ENCODE measurements at places on chromosomes 7 and 10. TPM values are rescaled to one million over a fixed set of nuclear protein-coding genes. Genes with fewer than 3 reads are reported as not detected.
A peak's percentile ranks its signal among the peaks of the same experiment; 100 is the strongest.

GRCh38 chr10:122116331-122116730 lies 127.4 kb downstream of the TACC2 start:
- peaks cover 74% of the 10 kb centered on the region for H3K4me1 ChIP-seq
- no peaks in the 10 kb centered on the region for H3K36me3 ChIP-seq
- H3K4me3 ChIP-seq = peak overlapping the region; percentile 88
- peak overlapping the region; percentile 98 for H3K27ac ChIP-seq
- DNase-seq = no peak

GRCh38 chr10:74453169-74453568 lies 302.1 kb downstream of the ADK start:
- peaks cover 6% of the 10 kb centered on the region for H3K36me3 ChIP-seq
- no peaks in the 10 kb centered on the region for H3K27me3 ChIP-seq
- no peak overlapping the region for H3K4me3 ChIP-seq
- no peak overlapping the region for H3K27ac ChIP-seq
- no peak for DNase-seq

GRCh38 chr7:44225566-44226395 lies 25.0 kb downstream of the YKT6 start:
- no peaks in the 10 kb centered on the region for H3K4me1 ChIP-seq
- no peaks in the 10 kb centered on the region for H3K36me3 ChIP-seq
- peaks cover 12% of the 10 kb centered on the region for H3K27me3 ChIP-seq

DNA sequence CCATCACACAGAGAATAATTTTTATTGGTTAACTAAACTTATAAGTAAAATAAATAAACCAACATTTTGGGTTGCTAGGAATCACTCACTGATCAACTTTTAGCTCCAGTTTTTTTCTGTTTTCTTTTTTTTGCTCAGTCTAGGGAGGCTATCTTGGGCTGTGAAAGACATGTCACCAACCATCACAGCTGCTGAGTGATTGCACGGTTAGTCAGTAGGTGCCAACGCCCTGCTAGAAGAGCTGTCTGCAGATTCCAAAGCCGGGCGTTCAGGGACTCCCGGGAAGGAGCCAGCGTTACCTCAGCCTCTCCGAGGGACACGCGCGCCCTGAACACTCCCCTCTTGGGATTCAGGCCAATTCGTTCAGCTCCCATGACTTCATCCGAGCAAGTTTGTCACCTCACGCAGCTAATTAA lies 604 bp upstream of the STAM start:
- peaks cover 2% of the 10 kb centered on the region for H3K36me3 ChIP-seq
- no peak for DNase-seq
- peak overlapping the region; percentile 97 for H3K4me3 ChIP-seq

DNA sequence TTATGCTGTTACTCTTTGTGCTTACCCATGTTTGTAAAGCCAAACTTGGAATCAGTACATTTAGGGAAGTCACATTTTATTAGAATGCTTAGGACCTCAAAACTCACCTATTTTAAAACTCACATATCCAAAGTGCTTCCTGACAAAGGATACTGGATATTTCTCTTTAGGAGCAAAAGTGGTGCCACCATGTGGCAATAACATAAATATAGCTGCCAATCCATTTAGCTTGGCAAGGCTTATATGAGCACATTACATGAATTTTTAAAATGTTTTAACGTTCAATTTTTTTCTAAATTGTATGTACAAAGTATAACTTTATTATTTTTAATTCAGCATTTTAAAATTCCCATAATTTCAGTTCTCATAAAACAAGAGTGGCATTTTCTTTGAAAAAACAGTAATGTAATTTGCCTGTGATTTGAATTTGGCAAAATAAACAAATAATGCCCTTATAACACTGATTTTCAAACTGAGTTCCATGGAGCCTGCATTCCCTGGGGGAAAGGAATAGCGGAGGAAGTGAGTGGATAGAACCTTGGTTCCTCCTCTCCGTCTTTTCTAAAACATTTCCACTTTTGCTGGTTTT lies 75.4 kb downstream of the HDAC9 start:
- H3K36me3 ChIP-seq = no peaks in the 10 kb centered on the region
- H3K4me3 ChIP-seq = no peak overlapping the region
- peaks cover 9% of the 10 kb centered on the region for H3K4me1 ChIP-seq
- no peak for DNase-seq
- no peak overlapping the region for H3K27ac ChIP-seq
- no peaks in the 10 kb centered on the region for H3K27me3 ChIP-seq

DNA sequence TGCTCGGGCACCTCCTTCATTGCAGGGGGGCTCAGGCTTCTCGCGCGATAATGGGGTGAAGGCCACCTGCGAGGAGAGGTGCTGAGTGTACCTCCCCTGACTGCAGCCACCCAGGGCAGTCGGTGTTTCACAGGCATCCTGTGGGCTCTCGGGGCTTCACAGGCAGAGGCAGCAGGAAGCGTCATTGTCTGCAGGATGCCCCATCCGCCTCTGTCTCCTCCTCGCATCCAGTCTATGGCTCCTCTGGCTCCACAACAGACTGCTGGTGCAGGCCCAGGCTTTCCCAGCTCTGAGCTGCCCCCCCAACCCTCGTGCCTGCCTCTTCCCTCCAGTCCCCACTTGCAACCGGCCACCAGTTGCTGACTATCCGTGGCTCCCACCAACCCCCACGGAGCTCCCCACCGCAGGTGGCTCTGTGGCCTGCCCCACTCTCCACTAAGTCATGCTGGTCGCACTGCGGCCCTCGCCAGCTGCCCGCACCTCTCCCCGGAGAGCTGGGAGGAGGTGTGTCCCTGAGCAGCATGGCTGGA lies 36.5 kb downstream of the CAMK2B start:
- H3K36me3 ChIP-seq = no peaks in the 10 kb centered on the region
- H3K4me1 ChIP-seq = no peaks in the 10 kb centered on the region
- peaks cover 25% of the 10 kb centered on the region for H3K27me3 ChIP-seq
- no peak overlapping the region for H3K4me3 ChIP-seq
- H3K27ac ChIP-seq = no peak overlapping the region

- H3K27ac ChIP-seq = peak overlapping the region; percentile 92
- H3K27me3 ChIP-seq = no peaks in the 10 kb centered on the region
- DNase-seq = peak; percentile 86
- H3K4me1 ChIP-seq = peaks cover 37% of the 10 kb centered on the region
These were observed 870 bp downstream of the FZD1 start for GRCh38 chr7:91264924-91265681.

DNA sequence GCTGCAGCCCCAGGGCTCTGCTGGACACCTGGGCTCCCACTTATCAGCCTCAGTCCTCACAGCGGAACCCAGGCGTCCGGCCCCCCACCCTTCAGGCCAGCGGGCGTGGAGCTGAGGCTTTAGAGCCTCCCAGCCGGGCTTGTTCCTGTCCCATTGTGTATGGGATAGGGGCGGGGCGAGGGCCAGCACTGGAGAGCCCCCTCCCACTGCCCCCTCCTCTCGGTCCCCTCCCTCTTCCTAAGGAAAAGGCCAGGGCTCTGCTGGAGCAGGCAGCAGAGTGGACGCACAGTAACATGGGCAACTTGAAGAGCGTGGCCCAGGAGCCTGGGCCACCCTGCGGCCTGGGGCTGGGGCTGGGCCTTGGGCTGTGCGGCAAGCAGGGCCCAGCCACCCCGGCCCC lies 2.7 kb downstream of the NOS3 start:
- peaks cover 7% of the 10 kb centered on the region for H3K4me1 ChIP-seq
- H3K27me3 ChIP-seq = no peaks in the 10 kb centered on the region
- H3K36me3 ChIP-seq = peaks cover 2% of the 10 kb centered on the region
- H3K4me3 ChIP-seq = no peak overlapping the region
- H3K27ac ChIP-seq = no peak overlapping the region
- no peak for DNase-seq

- peaks cover 8% of the 10 kb centered on the region for H3K27me3 ChIP-seq
- H3K4me1 ChIP-seq = no peaks in the 10 kb centered on the region
- no peaks in the 10 kb centered on the region for H3K36me3 ChIP-seq
- H3K27ac ChIP-seq = no peak overlapping the region
These were observed 121.1 kb downstream of the CFTR start for GRCh38 chr7:117600911-117601310.

- H3K36me3 ChIP-seq = no peaks in the 10 kb centered on the region
- H3K27ac ChIP-seq = peak overlapping the region; percentile 50
- peaks cover 30% of the 10 kb centered on the region for H3K4me1 ChIP-seq
- no peaks in the 10 kb centered on the region for H3K27me3 ChIP-seq
- no peak overlapping the region for H3K4me3 ChIP-seq
These were observed 72.9 kb upstream of the TMEM248 start for GRCh38 chr7:66847879-66848790.

DNA sequence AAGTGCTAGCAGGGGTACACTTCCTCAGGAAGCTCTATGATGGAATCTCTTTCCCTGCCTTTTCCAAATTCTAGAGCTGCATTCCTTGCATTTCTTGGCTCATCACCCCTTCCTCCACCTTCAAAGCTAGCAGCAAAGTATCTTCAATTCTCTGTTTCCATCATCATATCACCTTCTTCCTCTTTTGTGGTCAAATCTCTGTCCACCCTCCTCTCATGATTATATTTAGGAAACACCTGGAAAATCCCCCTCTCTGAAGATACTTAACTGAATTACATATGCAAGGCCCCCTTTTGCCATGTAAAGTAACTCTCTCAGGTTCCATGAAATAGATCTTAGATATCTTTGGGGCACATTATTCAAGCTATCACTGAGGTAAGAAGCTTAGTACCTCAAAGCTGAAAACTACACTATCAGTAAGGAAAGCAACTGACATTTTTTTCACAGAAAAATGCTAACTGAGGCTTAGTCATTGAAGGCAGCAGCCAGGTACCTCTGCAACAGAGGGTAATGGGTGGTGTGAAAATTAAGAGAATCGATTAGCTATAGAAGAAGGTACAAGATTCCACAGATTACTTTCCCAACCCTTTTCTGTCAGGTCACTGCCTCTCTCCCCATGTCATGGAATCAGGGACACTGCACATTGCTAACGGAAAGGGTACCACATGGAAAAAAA lies 197.3 kb downstream of the MACC1 start:
- no peak overlapping the region for H3K4me3 ChIP-seq
- H3K27me3 ChIP-seq = peaks cover 12% of the 10 kb centered on the region
- H3K27ac ChIP-seq = no peak overlapping the region

- DNase-seq = no peak
- H3K27ac ChIP-seq = no peak overlapping the region
- H3K36me3 ChIP-seq = no peaks in the 10 kb centered on the region
- H3K4me3 ChIP-seq = no peak overlapping the region
- no peaks in the 10 kb centered on the region for H3K4me1 ChIP-seq
These were observed 245.0 kb upstream of the SORCS1 start for GRCh38 chr10:107409522-107409921.

DNA sequence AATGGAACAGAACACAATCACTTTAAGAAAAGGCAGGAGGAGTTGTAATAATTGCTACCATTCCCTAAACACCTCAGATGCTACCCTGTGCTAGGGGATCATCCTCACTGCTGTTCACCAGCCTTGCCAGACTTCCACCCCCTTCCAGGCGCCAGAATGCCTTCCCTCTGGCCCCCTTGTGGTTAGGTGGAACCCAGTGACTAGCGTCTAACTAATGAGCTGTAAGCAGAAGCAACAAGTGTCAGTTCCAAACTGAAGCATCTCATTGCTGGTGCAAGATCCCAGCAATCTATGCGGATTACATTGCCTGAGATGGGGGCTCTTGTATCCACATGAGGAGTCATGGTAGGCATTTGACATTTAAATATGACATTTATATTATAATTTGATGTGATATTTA lies 86.6 kb downstream of the FRMD4A start:
- H3K27me3 ChIP-seq = no peaks in the 10 kb centered on the region
- peaks cover 32% of the 10 kb centered on the region for H3K4me1 ChIP-seq
- DNase-seq = no peak
- H3K4me3 ChIP-seq = no peak overlapping the region

DNA sequence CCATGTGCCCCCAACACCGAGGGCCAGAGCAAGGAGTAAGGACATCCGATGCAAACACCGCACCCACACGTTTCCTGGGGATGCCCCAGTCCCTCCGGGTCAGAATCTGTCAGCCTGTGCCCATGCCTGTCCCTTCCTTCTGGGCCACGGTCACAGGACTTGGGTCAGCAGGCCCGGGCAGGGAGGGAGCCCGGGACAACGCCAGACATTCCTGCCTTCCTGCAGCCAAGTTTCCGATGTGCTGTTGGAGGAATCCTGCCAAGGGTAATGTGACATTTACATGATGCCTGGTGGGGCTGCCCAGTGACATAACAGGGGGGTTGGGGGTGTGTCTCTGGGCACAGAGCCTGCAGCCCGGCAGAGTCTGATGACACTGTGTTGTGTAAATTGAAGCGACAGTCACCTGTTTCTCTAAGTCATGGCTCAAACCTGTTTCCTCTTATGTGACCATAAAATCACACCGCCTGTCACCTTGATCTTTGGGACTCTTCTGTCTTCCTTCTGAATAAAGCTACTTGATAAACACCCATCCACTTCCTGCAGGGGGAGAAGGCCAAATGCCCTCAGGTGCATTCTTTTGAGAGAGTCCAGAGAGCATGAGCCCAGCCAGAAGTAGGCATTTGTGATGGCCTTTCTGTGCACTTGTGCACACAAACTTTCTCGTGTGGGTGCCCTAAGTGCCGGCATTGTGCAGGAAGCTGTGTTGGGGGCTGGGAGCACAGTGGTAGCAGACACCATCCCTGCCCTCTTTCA lies 175.3 kb upstream of the RHEB start:
- H3K36me3 ChIP-seq = no peaks in the 10 kb centered on the region
- H3K4me1 ChIP-seq = peaks cover 61% of the 10 kb centered on the region
- DNase-seq = peak; percentile 72
- H3K4me3 ChIP-seq = no peak overlapping the region
- no peaks in the 10 kb centered on the region for H3K27me3 ChIP-seq
- peak overlapping the region; percentile 65 for H3K27ac ChIP-seq

- no peak for DNase-seq
- H3K4me3 ChIP-seq = no peak overlapping the region
- H3K36me3 ChIP-seq = no peaks in the 10 kb centered on the region
- H3K27ac ChIP-seq = no peak overlapping the region
- no peaks in the 10 kb centered on the region for H3K4me1 ChIP-seq
- peaks cover 15% of the 10 kb centered on the region for H3K27me3 ChIP-seq
These were observed 15.8 kb upstream of the KDM7A start for GRCh38 chr7:140192620-140193019.

- no peaks in the 10 kb centered on the region for H3K27me3 ChIP-seq
- peaks cover 5% of the 10 kb centered on the region for H3K36me3 ChIP-seq
- peaks cover 19% of the 10 kb centered on the region for H3K4me1 ChIP-seq
- H3K4me3 ChIP-seq = no peak overlapping the region
- no peak overlapping the region for H3K27ac ChIP-seq
These were observed 266.4 kb downstream of the ADK start for GRCh38 chr10:74417397-74417796.

DNA sequence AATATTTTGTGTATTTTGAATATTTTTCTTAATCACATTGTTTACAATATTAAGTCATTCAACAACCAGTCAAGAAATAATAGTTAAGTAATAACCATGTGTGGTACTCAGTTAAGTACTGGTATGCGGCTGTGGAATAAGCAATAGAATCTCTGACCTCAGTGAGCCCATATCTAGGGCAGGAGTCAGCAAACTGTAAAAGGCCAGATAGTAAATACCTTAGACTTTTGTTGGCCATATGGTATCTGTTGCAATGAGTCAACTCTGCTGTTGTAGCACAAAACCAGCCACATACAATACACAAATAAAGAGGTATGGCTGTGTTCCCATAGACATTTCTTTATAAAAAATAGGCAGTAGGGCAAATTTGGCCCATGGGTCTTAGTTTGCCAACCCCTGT lies 311.6 kb upstream of the SEMA3A start:
- DNase-seq = no peak
- H3K4me1 ChIP-seq = peaks cover 12% of the 10 kb centered on the region
- H3K27ac ChIP-seq = no peak overlapping the region
- no peaks in the 10 kb centered on the region for H3K27me3 ChIP-seq

Gene AMZ1
- 9.6 TPM for total RNA-seq

Gene ITIH5
- 4.1 TPM for total RNA-seq

Gene TCAF2
- 2.3 TPM for total RNA-seq

Gene NPY
- not detected for total RNA-seq

Gene TMEM60
- 15.3 TPM for total RNA-seq

Measured in chondrocyte (in vitro differentiated cells).